ENCODE measurements at places on chromosomes 3 and 15.
A peak's percentile ranks its signal among the peaks of the same experiment; 100 is the strongest.

DNA sequence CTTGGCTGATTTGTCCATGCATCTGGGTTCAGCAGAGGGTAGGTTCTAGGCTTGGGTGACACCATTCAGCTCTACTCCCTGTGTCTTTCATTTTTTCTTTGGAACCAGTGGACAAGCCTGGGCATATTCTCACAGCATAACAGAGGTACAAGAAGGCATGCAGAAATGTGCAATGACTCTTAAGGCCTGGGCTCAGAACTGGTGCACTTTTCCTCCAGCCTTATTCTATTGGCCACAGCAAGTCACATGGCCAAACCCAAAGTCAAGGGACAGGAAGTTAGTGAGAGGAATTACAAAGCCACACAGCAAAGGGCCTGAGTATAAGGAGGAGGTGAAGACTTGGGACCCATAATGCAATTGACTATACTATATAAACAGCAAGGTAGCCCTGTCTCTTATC lies 200.9 kb upstream of the CTDSPL start:
- DNase-seq, result no peak

- DNase-seq, result no peak
Observed at GRCh38 chr3:156449710-156450574, 105.0 kb downstream of the SSR3 start.

GRCh38 chr3:112390783-112391641 lies 58.1 kb downstream of the CD200 start:
- DNase-seq, result no peak

GRCh38 chr15:45064386-45064785 lies 41.4 kb downstream of the SORD start:
- DNase-seq, result no peak

DNA sequence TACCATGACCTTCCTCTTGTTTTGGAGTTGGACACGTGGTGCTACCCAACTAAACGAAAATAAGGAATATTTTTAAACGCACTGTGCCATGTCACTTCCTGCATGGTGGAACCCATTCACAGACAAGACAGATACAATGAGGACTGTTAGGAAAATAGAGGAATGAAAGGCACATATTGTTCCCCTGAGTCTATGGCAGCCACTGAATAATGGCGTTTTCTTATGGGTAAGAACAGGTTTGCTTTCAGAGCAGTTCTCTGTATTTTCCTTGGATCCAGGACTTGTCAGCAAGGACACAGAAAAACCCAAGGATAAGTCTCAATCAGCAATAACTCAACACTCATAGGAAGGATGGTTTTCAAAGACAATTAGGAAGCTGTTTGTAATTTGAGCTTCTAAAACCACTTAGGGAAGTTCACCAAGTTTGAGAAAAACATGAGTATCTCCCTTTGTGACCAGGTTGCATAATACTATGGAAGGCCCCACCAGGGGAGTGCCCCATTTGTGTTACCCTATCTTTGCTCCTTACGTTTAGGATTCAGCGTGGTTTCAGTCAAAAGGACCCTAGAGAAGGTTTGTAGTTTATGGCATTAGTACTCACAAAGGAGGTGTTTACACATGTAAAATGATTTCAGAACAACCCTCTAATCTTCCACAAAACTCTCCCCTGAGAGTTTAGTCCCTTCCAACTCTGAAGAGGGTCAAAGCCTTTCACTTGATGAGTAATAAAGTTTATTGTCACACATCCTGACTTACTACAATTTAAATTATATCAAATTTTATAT lies 487.2 kb upstream of the ATP11B start:
- DNase-seq, result no peak

- peak; percentile 33 for DNase-seq
Observed at GRCh38 chr3:51391566-51392354, 675 bp downstream of the RBM15B start.

GRCh38 chr3:142500211-142500610 lies 52.4 kb upstream of the XRN1 start:
- DNase-seq, result no peak

DNA sequence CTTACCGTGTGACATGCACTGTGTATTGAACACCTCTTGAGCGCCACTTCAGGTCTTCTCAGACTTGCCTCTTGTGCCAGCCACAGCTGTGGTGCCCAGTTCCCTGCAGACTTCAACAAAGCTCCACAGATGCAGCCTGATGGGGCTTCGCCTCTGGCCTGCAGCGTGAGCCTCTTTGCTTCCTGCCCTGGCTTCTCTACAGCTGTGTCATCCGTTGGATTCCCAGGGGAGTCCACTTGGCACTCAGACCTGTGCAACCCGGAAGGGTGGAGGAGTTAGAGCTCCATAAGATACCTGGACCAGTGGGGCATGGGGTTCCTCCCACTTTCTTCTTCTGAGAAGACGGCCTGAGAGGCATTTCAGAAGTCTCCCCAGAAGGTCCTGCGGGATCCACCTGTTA lies 57.7 kb upstream of the BNIP2 start:
- DNase-seq, result no peak

GRCh38 chr3:170476291-170476690 lies 57.6 kb downstream of the CLDN11 start:
- DNase-seq, result no peak

DNA sequence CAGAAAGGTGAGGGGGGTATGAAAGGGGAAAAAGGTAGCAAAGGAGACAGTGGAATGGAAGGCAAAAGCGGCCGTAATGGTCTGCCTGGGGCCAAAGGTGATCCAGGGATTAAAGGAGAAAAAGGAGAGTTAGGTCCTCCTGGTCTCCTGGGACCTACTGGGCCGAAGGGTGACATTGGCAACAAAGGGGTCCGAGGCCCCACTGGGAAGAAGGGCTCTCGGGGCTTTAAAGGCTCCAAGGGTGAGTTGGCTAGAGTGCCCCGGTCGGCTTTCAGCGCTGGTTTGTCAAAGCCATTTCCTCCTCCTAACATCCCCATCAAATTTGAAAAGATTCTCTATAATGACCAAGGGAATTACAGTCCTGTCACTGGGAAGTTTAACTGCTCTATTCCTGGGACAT lies 6.7 kb downstream of the OTOL1 start:
- DNase-seq, result no peak

GRCh38 chr3:154044671-154045070 lies 76.5 kb upstream of the ARHGEF26 start:
- no peak for DNase-seq

DNA sequence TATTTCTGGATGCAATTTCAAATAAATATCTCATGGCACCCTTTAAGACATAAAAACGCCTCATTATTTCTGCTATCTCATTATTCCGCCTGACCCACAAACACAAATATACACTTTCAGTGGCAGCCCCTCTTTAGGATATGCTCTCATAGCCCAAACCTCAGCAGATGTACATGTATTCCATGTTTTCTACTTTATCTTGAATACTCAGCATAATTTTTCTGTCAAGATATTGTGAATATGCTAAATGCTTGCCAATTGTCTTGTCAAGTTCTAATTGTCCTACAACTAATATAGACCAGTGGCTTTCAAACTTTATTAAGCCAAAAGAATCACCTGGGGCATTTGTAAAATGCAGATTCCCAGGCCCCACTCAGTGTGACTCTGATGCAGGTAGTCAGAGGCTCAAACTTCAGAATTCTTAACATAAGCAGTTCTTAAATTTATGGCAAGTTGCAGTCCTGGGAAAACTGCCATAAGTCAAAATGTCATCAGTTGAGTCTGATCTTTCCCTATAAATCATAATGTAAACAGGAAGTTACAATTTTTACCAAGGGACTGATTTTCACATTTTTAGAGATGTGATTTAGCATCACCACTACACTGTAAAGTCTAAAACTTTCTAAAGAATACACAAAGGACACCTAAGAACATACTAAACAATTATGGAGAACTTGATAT lies 135.1 kb downstream of the TBL1XR1 start:
- no peak for DNase-seq

Measured in CD4-positive, alpha-beta T cell (primary cell).